Activated T-helper 9 cell treated with anti-CD3 and anti-CD28 coated beads, Interleukin-2, amount 50 U/mL, for 16 hours (primary cell): ENCODE measurements at places on chromosomes 16 and 17.

GRCh38 chr16:86517033-86517432 is 6.7 kb downstream of the FOXF1 start:
- DNase-seq, result no peak

DNA sequence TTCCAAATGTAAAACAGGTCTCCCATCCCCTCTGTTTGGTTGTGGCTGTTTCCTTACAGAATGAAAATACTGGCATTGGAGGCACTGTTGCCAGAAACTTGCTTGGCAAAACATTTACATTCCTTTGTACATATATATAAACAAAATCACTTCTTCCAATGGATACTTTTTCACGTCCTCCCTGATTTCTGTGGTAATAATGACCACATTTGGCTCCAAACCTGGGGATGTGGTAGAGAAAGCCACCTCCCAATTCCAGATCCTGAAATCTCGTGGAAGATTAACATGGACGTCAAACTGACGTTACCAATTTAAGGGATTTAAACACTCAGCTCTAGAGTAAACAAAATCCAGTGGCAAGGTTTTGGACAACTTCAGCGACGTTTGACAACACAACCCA is 370.8 kb upstream of the ZFHX3 start:
- no peak for DNase-seq

DNA sequence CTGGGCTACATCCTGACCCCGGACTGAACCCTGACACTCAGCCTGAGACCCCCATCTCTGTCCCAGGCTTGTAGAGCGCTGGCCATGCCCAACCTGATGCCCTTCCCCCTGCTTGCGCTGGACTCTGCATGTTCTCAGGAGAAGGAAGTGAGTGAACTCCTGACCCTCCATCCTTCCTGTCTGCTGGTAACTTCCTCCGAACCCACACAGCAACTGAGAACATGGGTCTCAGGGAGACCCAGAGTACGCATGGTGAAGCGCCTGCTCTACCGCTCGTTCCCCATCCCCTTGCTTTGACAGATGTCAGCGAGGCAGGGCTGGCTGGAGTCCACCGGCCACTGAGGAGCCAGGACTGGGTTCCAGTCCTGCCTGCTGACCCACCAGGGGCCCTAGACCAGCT is 6.1 kb downstream of the CAMKK1 start:
- no peak for DNase-seq

GRCh38 chr16:66395806-66396555 is 29.5 kb downstream of the CDH5 start:
- DNase-seq, result no peak

DNA sequence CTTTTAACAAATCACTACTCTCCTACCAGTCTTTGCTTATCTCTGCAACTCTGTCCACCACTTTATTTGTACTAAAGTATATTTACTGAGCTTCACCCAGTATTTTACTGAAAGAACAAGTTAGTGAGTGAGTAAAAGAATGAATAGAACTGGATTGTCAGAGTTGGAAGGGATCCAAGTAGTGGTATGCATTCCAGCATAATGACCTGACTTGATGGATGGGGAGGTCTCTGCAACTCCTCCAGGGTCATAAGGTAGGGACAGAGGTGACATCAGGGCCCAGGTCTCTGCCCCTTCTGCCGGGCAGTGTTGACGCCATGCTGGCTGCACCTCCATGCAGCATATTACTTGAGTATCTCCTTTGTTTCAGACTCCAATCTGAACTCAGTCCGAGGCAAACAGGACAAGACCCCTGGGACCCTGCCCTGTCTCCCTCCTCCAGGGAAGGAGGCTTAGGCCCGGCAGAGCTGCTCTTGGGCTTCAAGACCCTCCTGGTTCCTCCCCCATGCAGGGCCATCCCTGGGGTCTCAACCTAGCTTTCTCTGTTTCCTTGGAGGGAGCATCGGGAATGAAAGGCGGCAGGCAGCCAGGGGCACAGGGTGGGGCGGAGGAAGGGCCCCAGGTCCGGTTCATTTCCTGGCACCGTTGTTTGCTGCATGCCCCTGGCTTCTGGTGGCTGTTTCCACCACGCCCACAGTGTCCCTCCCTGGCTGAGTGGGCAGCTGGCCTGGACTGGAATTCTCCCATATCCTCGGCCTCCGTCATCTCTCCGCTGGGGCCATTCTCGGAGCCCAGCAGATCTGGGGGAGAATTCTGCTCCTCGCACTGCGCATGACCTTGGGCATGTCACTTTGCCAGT is 12.4 kb upstream of the ITGA3 start:
- DNase-seq, result no peak
